GM23338 (cell line): ENCODE measurements at places on chromosomes 11 and 22. TPM values are rescaled to one million over a fixed set of nuclear protein-coding genes. Genes with fewer than 3 reads are reported as not detected.
A peak's percentile ranks its signal among the peaks of the same experiment; 100 is the strongest.

GRCh38 chr11:72217841-72218240 is 1.2 kb downstream of the FOLR2 start:
- DNase-seq = no peak

GRCh38 chr11:66619080-66619554 is 2.7 kb downstream of the RBM14 start:
- DNase-seq = no peak

DNA sequence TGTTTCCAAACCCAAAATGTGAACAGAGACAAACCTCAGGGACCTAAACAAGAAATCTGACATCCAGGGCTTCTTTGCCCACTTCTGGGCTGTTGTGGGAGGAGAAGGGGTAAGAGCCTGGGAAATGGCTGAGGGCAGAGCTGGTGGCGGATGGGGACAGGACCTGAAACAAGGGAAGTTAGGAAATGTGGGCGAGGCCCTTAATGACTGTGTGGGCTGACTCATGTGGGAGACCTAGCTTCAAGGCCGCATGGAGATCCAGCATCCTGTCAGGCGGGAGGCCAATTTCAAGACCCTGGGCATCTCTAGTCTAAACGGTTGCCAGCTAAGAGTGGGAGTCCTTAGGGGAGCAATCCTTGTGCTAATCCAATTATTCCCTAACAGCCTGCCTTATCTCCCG is 2.1 kb upstream of the OAF start:
- no peak for DNase-seq

DNA sequence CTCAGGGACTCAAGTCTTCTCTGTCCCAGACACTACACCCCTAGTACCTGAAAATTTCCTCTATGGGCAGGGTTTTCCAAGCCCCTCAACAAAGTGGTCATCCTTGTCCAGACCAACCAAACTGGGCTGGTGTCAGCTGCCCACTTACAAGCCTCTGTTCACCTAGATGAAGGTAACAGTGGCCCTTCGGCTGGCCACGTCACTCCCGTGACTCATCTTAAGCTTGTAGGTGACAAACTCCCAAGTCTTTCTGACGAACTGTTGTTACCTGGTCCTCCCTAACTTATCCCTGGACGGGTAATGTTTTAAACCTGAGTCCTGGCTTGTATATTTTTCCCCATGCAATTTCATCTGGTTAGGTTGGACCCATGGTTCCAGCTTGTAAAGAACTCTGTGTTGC is 4.7 kb downstream of the CXCR5 start:
- no peak for DNase-seq

LARGE2 gene
- total RNA-seq = 74.5 and 107 TPM in 2 replicates

DNA sequence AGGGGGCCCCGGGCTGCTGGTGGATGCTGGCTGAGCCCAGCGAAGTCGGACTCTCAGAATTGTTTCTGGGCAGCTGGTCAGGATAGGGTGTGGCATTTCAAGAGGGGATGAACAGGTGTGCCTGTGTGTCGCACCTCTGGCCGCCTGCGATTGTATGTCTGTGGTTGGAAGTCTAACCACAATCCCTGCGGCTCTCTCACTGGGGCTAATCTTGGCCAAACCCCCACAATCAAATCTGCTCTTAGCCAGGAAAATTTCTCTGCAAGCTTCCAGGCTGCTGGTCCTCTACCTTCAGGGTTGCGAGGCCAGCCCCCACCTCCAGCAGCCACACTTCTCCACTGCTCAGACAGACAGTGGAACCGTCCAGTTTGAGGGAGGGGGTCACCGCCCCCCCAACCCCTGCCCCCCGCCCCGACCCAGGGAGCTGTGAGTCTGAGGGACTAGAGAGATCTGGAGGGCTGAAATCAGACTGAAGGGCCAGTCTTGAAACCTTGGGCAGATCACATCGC is 953 bp downstream of the ATG16L2 start:
- no peak for DNase-seq

DNA sequence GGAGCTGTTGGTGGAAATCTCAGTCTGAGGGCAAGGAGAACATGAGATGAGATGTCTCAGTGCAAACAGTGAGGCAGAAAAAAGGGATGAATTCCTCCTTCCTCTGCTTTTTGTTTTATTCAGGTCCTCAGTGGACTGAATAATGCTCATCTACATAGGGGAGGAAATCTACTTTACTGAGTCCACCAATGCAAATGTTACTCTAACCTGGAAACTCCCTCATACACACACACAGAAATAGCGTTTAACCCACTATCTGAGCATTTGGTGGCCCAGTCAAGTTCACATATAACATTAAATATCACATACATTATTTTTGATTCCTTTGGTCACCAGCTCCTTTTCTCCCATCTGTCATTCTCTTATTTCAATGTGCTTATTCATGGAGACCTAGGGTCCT is 418.8 kb downstream of the TMEM135 start:
- DNase-seq = no peak

DNA sequence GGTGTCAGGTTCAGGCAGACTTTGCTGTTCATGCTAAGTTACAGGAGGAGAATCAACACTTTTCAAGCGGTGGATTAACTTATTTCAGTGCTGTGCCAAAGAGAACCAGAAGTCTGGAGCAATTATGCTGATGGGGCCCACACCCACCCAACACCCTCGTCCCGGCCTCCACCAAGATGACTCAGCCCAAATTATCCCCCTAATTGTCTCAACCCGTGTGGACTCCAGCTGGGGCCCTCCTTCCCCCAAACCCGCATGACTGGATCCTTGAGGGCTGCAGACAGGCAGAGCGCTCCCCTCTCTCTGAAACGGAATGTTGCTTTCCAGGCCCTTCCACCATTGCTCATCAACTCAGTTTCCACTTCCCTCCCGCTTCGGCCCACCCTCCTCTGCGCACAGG is 34.6 kb upstream of the MN1 start:
- no peak for DNase-seq

GRCh38 chr22:23691748-23692423 is 1.1 kb downstream of the RGL4 start:
- DNase-seq = no peak

CNIH2 gene
- 9.2 and 10.8 TPM in 2 replicates for total RNA-seq

DNA sequence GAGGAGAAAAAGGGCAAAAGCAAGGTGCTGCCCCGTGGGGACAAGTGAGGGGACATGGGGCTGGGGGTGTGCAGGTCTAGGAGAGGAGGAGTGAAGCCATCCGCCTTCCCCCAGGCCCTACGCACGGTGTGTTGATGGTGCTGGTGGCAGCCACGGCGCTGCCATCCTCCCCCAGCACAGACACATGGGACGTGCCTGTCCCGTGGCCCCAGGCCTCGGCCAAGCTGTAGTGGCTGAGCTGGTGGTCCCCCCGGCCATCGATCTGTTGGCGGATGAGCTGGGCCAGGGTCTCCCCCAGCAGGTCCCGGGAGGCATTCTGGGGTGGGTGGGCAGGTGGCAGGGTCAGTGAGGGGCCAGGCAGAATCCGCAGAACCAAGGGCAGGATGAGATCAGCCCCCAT is 18.9 kb downstream of the GGT5 start:
- no peak for DNase-seq

GRCh38 chr22:20156611-20157429 is 6.0 kb upstream of the CCDC188 start:
- DNase-seq = peak; percentile 88

ABCG4 gene
- 1.0 and 1.2 TPM in 2 replicates for total RNA-seq

DNA sequence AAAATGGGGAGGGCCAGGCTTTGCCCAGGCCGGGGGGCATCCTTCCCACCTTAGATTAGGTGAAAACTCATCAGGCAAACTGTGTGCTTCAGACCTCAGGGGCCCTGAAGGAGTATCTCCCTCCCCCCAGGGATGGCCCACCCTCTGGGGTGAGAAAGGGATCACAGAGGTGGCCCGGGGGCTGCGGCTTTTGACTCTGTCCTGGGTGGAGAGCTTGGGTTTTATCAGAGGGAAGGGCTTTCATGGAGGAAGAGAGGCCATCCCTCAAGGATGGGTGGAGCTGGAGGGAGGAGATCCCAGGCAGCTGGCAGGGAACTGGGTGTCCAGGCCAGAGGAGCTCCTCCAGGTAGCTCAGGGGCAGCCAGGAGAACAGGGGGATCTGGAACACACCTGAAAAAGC is 3.1 kb upstream of the PPP2R5B start:
- no peak for DNase-seq

- DNase-seq = no peak
These were observed 1848.3 kb upstream of the RAG2 start for GRCh38 chr11:38446336-38446735.

OOSP4A gene
- not detected in 2 replicates for total RNA-seq

DNA sequence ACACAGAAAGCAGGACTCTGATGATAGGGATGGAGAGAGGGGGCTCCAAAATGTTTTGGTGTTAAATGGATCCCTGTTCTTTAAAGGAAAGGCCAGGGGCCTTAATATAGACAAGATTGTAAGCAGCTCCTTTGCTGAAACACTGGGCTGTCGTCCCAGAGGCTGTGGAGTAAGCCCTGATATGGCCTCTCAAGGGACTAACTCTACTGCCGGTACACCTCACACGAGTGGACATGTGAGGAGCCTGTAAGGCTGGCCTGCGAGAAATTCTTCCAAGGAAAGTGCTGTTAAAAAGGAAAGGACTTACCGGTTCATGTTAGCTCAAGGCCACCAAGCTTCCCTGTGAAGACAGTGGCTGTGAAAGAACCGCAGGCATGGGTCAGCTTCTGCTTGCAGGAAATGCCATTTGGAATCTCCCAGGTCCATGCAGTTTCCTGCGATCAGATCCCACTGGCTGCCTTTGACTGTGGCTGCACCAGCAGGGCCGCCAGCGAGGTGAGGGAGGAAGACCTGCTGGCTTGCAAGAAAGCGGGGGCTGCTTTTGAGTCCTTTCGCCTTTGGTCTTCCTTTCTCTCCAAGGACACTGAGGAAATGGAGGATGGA is 106.6 kb downstream of the PRR5L start:
- no peak for DNase-seq

DNA sequence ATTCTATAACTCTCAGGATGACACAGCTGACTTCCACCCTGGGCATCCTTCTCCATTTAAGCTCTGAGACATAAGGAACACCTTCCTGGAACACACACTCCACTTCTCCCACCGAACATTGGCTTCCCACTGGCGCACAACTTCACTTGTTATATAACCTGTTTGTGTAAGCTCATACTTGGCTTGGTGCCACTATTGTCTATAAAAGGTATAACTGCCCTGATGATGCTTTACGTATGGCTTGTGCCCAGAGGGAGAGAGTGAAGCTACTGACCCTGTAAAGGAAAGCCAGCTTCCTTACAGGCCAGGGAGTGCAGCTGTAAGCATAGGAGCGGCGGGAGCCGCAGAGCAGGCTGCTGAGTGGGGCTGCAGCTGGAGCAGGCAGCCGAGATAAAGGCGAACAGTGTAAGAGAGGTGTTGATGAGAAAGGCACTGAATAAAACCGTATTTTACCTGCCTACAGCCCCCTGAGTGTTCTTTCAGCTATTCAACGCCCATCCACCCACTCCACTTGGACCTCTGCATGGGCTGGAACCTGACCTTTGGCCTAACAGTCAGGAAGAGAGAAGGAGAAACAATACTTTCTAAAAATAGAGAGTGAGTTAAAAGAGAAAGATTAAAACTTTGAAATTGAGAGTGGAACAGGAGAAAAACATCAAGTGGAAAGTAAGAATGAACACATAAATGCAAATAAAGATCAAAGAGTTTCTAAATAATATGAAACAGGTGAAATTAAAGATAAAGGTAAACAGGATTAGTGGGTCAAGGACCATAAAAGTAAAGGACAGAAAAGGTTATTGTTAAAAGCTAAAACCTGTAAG is 252.1 kb upstream of the ARHGAP42 start:
- DNase-seq = no peak

MN1 gene
- total RNA-seq = 6.8 and 7.2 TPM in 2 replicates

DNA sequence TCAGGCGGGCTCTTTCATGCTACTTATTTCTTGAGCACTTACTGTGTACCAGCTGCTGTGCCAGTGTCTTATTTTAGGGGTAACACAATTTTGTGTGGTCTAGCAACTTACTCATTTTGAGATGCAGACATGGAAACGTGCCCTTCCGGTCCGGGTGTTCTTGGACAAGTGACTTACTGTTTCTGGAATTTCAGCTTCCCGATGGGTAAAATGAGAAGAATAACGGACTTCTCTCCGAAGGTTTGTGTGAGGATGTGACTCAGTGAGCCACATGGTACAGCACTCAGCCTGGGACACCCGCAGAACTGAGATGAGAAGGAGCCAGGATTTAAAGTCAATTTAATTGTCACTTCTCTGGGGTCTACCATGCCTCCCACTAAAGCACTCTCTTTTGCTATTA is 114.5 kb upstream of the SYT13 start:
- no peak for DNase-seq

DNA sequence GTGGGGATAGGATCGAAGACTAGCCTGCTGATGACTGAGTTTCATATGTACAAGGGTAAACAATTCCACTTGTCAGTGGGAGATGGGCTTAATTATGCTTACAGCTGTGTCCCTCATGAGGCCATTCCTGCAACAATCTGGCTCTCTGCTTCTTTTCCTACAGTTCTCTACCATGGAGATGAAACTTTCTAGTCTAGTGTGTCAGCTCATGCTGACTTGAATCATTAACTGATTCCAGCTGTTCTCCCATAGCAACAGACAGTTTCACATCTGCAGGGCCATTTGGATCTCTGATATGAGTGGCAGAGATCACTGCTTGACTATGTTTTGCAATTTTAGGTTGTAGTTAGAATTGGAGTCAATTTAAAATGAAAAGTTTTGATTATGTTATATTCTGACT is 1251.7 kb upstream of the RAG2 start:
- DNase-seq = no peak

- peak; percentile 86 for DNase-seq
These were observed 54.3 kb upstream of the USP47 start for GRCh38 chr11:11787305-11788062.

GRCh38 chr11:22732588-22732987 is 66.2 kb downstream of the GAS2 start:
- DNase-seq = no peak

NFAM1 gene
- 0.23 and 0.49 TPM in 2 replicates for total RNA-seq

A4GALT gene
- 12.7 and 16.2 TPM in 2 replicates for total RNA-seq

PYGM gene
- total RNA-seq = 3.9 and 4.4 TPM in 2 replicates

DNA sequence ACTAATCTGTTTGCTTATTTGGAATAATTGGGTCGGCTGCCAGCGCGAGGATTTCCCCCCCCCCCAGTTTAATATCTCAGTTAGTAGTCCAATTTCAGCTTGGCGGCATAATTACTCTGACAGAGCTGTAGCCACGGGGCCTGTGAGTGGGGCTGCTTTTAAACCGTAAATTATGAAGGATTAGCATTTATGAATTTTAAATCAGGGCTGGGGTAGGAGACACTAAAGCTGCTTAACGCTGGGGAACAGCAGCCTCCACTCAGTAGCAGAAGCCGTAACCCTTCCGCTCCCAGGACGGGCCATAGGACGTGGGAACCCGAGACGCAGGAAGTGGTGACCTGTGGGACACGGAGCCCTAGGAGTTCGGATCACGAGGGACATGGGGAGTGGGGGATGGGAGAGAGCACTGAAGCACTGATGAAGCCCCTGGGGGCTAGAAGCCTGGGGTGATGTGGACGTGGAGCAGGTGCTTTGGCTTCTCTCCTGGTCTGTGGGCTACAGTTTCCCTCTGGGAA is 66.2 kb upstream of the LMO1 start:
- DNase-seq = peak; percentile 46

DNA sequence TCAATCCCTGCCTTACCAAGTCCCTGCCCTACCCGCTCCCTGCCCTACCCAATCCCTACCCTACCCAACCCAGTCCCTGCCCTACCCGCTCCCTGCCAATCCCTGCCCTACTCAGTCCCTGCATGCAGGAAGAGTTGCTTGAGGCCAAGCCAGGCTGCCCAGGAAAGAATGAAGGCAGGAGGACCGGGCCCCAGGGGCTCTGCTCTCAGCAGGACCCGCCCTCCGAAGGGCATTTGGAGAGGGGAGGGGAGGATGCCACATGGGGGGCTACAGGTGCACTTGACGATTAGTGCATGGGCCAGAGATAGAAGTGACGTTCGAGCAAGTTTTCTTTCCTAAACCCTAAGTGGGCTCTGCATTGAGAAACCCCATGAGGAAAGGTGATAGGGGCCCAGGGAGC is 581.2 kb downstream of the TBC1D22A start:
- no peak for DNase-seq

- DNase-seq = no peak
These were observed 66.2 kb upstream of the ZC3H12C start for GRCh38 chr11:110026858-110027626.
